Transverse colon (tissue), 4 donors: ENCODE measurements at places on chromosomes 12 and 14. TPM values are rescaled to one million over a fixed set of nuclear protein-coding genes. Genes with fewer than 3 reads are reported as not detected.

OR6C74 gene
- not detected for total RNA-seq

DNA sequence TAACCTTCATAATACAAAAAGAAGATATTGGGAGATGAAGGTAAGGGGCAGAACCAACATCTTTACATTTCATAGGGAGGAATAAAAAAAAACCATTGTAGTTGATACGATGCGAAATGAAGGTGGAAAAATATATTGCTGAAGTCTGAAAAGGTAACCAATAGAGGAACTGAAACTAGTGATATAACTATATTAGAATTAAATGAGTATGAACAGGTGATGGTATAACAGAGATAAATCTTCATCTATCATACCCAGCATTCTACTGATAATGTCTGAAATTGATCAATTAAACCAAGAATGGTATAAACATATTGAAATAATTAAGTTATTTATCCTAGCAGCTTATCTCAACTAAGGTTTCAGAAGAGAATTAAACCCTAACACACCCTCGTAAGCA, 332.1 kb downstream of the NELL2 start:
- H3K27me3 ChIP-seq: no peaks in the 10 kb centered on the region
- no peaks in the 10 kb centered on the region for H3K36me3 ChIP-seq
- DNase-seq: no peak
- H3K27ac ChIP-seq: no peak overlapping the region

DNA sequence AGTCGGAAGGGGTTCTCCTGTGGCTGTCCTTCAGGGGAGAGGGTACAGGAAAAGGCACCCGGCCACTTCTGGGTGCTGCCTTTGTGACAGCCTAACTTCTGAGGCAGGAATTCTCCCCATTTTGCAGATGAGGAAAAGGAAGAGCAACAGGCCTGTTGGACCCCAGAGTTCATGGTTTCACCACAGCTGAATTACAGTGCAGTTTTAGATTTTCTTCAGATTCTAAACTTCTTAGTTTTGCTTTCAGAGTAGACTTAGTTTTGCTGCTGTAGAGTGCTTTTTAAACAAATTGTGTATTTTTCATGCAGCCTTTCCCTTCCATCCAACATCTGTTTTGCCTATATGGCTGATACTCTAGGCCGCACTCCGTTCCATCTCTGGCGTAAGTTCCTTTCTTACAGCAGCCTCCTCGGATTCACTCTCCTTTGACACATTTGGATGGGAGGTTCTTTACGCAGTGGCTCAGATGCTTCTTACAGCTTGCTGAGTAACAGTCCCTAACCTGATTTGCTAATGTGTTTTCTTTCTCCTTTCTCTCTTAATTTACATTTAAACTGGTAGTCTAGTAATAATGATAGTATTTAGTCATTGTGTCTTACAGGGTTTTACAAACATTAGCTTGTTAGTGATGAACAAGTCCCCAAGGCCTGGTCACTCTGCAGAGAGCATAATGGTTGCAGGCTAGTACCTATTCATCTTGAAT, 7.8 kb downstream of the TRAF3 start:
- H3K27ac ChIP-seq: no peak overlapping the region
- no peaks in the 10 kb centered on the region for H3K36me3 ChIP-seq
- H3K27me3 ChIP-seq: no peaks in the 10 kb centered on the region
- no peak overlapping the region for H3K4me3 ChIP-seq
- no peak for DNase-seq

GRCh38 chr12:62737615-62738014, 197.3 kb downstream of the PPM1H start:
- no peak overlapping the region for H3K4me3 ChIP-seq
- DNase-seq: no peak
- H3K4me1 ChIP-seq: no peaks in the 10 kb centered on the region

GRCh38 chr12:120708651-120709050, 1.6 kb upstream of the UNC119B start:
- no peak overlapping the region for H3K27ac ChIP-seq
- no peak for DNase-seq

DPPA3 gene
- total RNA-seq: not detected

RNASE3 gene
- not detected for total RNA-seq

DNA sequence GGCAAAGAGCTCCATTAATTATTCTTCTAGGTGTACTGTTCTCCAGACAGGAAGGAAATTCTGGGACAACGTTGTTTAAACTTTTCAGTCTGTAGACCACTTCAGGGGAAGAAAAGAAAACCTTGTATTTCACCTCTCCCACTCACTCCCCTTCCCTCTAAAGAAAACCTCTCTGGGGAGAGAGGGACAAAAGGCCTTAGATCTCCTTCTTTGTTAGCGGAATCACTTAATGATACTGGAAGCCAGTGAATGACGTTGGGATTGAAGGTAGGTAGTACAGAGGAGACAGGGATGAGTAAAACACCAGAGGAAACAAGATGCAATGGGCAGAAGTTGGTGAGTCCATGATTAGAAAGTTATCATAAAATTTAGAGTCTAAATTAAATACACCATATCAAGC, 38.7 kb upstream of the SGPP1 start:
- no peak for DNase-seq
- no peak overlapping the region for H3K4me3 ChIP-seq
- no peaks in the 10 kb centered on the region for H3K4me1 ChIP-seq
- no peaks in the 10 kb centered on the region for H3K27me3 ChIP-seq
- H3K27ac ChIP-seq: no peak overlapping the region

DNA sequence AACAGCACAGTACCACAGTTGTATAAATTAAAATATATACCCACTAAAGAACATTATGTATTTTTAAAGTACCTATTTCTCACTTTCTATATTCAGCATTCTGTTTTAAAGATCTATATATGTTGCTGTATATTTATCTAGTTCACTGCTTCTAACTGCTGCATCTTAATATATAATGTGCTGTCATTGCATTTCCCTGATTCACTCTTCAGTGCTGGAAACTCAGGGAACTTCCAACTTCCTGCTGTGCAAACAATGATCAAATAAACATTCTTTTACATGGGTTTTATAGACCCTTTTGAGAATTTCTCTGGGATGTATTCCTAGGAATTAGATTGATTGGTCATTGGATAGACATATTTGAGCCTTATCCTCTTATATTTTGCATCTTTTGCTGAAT, 379.1 kb downstream of the APAF1 start:
- H3K27ac ChIP-seq: no peak overlapping the region
- H3K27me3 ChIP-seq: no peaks in the 10 kb centered on the region
- DNase-seq: no peak
- H3K36me3 ChIP-seq: no peaks in the 10 kb centered on the region
- no peak overlapping the region for H3K4me3 ChIP-seq

GRCh38 chr12:14701809-14702568, 5.6 kb upstream of the GUCY2C start:
- H3K27me3 ChIP-seq: no peaks in the 10 kb centered on the region
- H3K4me1 ChIP-seq: peaks cover 6% of the 10 kb centered on the region
- peak overlapping the region; percentile 18 for H3K27ac ChIP-seq
- no peak overlapping the region for H3K4me3 ChIP-seq
- DNase-seq: peak; percentile 22

ATN1 gene
- 83.2 TPM for total RNA-seq

GRCh38 chr12:49147384-49147783, 16.2 kb upstream of the TUBA1B start:
- H3K4me3 ChIP-seq: no peak overlapping the region
- H3K36me3 ChIP-seq: no peaks in the 10 kb centered on the region
- no peaks in the 10 kb centered on the region for H3K27me3 ChIP-seq
- no peaks in the 10 kb centered on the region for H3K4me1 ChIP-seq
- DNase-seq: no peak
- no peak overlapping the region for H3K27ac ChIP-seq

DNA sequence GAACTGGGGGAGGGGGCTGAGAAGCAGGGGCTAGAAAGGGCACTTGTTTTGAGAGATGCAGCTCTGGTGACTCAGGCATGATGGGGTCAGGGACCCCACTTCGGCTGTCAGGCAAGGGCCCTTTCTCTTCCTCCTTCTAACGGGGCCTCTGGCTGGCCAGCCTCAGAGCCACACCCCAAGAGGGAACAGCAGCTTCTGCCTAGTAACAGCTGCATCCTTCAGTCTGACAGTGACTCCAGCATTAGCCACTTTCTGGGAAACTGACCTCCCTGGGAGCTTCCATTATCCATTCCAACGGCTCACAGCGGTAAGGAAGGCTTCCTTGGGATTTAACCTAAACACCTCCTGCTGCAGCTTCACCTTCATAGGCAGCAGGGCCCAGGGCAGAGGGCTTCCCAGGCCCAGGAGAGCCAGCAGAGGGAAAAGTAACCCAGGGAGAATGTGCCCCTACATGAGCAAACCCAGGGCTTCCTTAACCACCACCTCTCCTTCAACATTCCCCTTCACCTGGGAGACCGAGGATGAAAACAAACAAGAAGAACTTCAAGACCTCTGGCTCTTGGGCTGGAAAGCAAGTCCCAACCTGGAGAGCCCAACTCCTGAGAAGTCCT, 2.7 kb downstream of the NCKAP5L start:
- H3K27ac ChIP-seq: peak overlapping the region; percentile 13
- H3K4me3 ChIP-seq: no peak overlapping the region
- H3K4me1 ChIP-seq: peaks cover 9% of the 10 kb centered on the region
- H3K27me3 ChIP-seq: no peaks in the 10 kb centered on the region
- DNase-seq: no peak

GRCh38 chr14:23899788-23900187, 53.8 kb upstream of the DHRS4 start:
- peaks cover 2% of the 10 kb centered on the region for H3K4me1 ChIP-seq
- no peaks in the 10 kb centered on the region for H3K27me3 ChIP-seq
- no peaks in the 10 kb centered on the region for H3K36me3 ChIP-seq
- DNase-seq: no peak
- no peak overlapping the region for H3K4me3 ChIP-seq
- no peak overlapping the region for H3K27ac ChIP-seq

- no peaks in the 10 kb centered on the region for H3K27me3 ChIP-seq
- no peak for DNase-seq
- H3K27ac ChIP-seq: no peak overlapping the region
Measured at GRCh38 chr12:3636328-3636727, 116.6 kb downstream of the CRACR2A start.

CLEC4A gene
- not detected for total RNA-seq

DNA sequence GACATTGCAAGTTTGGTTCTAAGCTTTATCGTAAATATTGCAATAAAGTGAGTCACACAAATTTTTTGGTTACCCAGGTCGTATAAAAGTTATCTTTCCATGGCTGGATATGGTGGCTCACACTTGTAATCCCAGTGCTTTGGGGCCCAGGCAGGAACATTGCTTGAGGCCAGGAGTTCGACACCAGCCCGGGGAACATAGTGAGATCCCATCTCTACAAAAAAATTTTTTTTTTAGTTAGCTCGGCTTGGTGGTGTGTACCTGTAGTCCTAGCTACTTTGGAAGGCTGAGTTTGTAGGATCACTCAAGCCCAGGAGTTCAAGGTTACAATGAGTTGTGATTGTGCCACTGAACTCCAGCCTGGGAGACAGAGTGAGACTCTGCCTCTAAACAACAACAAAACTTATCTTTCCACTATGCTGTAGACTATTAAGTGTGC, 24.4 kb downstream of the PRORP start:
- H3K4me3 ChIP-seq: no peak overlapping the region
- no peaks in the 10 kb centered on the region for H3K27me3 ChIP-seq
- H3K27ac ChIP-seq: no peak overlapping the region
- H3K4me1 ChIP-seq: no peaks in the 10 kb centered on the region
- DNase-seq: no peak

COCH gene
- total RNA-seq: 2.5 TPM

GRCh38 chr14:31660191-31660590, 99.0 kb downstream of the NUBPL start:
- H3K4me3 ChIP-seq: no peak overlapping the region
- DNase-seq: no peak
- H3K36me3 ChIP-seq: no peaks in the 10 kb centered on the region
- H3K27me3 ChIP-seq: no peaks in the 10 kb centered on the region

DNA sequence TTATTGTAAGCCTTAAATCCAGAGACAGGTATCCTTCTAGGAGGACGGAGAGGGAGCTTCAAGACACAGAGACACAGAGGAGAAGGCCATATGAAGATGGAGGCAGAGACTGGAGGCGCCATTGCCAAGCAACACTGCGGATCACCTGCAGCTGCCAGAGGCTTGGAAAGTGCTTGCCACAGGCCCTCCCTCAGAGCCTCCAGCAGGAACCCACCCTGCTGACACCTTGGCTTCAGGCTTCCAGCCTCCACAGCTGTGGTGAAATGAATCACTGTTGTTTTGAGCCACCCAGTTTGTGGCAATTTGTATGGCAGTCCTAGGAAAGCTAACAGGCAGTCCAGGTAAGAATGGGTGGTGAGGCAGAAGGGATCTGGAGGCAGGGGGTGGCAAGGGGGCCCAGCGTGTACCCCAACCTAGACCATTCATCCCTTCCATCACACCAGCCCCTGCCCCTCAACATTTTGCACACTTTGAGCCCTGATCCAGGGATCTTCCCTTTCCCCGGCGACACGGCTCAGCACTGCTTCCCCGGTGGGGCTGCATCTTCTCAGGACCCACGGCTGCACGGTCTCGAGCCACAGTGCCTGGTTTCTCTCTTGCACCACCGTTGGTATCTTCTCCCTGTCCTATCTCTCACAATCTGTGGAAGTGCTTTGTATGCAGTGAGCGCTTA, 22.3 kb upstream of the BCDIN3D start:
- no peak overlapping the region for H3K4me3 ChIP-seq
- H3K4me1 ChIP-seq: peaks cover 4% of the 10 kb centered on the region
- no peak overlapping the region for H3K27ac ChIP-seq
- H3K36me3 ChIP-seq: no peaks in the 10 kb centered on the region

- H3K27me3 ChIP-seq: no peaks in the 10 kb centered on the region
- H3K4me1 ChIP-seq: no peaks in the 10 kb centered on the region
- no peak overlapping the region for H3K27ac ChIP-seq
- no peak for DNase-seq
- H3K36me3 ChIP-seq: no peaks in the 10 kb centered on the region
- H3K4me3 ChIP-seq: no peak overlapping the region
Measured at GRCh38 chr14:87002776-87003175, 990.2 kb downstream of the GALC start.

PRB2 gene
- total RNA-seq: not detected

SPIC gene
- total RNA-seq: not detected

NTF3 gene
- total RNA-seq: not detected

COX8C gene
- not detected for total RNA-seq

LRRK2 gene
- total RNA-seq: 30.8 TPM

VDR gene
- total RNA-seq: 145 TPM

- peak overlapping the region; percentile 63 for H3K27ac ChIP-seq
- no peak for DNase-seq
- peaks cover 45% of the 10 kb centered on the region for H3K4me1 ChIP-seq
- H3K4me3 ChIP-seq: no peak overlapping the region
- no peaks in the 10 kb centered on the region for H3K27me3 ChIP-seq
Measured at GRCh38 chr12:12331244-12331771, 18.7 kb downstream of the MANSC1 start.

SIRT4 gene
- total RNA-seq: not detected

GALNT9 gene
- not detected for total RNA-seq

GRCh38 chr12:62621101-62621638, 154.5 kb downstream of the MON2 start:
- no peaks in the 10 kb centered on the region for H3K27me3 ChIP-seq
- no peak overlapping the region for H3K27ac ChIP-seq

KRT81 gene
- total RNA-seq: not detected
